ENCODE measurements at places on chromosomes 6 and 20. TPM values are rescaled to one million over a fixed set of nuclear protein-coding genes. Genes with fewer than 3 reads are reported as not detected.

DNA sequence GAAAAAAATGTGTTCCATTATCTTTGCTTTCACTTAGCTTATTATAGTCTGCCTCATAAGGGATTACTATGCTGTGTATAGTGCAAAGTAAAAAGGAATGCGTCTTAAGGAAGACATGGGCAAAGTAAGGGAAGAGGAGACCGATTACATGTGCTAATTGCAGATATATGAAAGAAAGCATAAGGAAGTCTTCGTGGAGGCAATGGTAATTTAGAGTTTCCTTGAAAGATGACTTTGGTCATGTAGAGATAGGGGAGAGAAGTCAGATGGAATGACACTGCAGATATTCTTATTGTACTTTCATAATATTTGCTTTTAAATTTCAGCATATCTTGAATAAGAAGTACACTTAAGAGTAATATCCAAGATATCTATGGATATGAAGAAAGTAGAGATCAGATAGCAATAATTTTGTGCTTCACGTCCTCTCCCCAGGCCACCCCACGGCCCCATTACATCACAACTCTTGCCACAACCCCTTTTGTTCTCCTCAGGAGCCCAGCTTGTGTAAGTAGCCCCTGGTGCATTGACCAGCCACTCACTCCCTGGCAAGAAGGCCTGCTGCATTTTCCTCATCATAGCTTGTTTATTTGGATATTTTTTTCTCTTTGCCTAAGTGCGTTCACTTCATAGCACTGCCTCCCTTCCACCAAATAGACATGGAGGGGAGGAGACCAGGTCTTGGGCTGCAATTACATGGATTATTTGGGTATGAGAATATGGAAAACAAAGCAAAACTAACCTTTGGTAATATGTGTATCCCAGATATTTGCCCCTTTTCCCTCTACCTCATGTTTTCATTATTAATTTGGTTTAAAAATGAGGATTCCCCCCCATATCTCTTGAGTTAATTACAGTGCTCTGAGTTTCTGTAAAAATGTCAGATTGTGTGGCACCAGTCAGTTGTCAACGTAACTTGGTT lies 30.7 kb upstream of the COL10A1 start:
- H3K27ac ChIP-seq, result no peak overlapping the region
- peaks cover 4% of the 10 kb centered on the region for H3K4me1 ChIP-seq
- no peaks in the 10 kb centered on the region for H3K27me3 ChIP-seq
- H3K4me3 ChIP-seq, result no peak overlapping the region
- no peak for DNase-seq

MCCD1 gene
- total RNA-seq, result not detected

DNA sequence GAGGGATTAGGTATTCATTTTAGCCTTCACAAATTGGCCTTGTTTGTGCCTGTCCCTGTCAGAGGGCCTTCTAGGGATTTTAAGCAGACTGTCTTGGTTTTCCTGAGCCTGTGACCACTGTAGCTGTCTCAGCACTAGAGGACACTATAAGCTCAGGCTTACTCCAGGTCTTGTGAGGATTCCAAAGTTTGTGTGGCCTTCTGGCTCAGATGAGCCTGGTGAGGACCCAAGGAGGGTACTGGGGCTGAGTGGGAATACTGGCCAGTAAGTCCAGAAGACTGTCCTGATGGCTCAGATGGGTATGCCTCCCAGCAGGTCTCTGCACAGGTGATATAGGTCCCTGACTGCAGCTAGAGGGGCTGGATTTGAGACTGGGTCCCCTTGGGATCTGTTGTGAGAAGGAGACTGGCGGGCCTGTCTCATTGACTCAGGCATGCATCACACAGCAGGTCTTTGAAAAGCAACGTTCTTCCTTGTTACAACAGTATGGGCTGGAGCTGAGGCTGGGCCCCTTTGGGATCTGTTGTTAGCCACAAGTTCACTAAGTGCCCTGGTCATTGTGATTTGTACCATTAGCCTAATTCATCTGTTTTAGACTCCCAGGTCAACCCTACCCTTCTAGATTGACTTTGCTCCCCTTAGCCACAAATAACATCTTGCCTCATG lies 26.3 kb upstream of the TFB1M start:
- no peak overlapping the region for H3K4me3 ChIP-seq
- DNase-seq, result no peak
- H3K36me3 ChIP-seq, result no peaks in the 10 kb centered on the region

- peaks cover 18% of the 10 kb centered on the region for H3K4me1 ChIP-seq
- H3K27me3 ChIP-seq, result no peaks in the 10 kb centered on the region
- H3K27ac ChIP-seq, result peak overlapping the region; percentile 71
- no peak overlapping the region for H3K4me3 ChIP-seq
These were observed 214.1 kb upstream of the RREB1 start for GRCh38 chr6:6893701-6894100.

DNA sequence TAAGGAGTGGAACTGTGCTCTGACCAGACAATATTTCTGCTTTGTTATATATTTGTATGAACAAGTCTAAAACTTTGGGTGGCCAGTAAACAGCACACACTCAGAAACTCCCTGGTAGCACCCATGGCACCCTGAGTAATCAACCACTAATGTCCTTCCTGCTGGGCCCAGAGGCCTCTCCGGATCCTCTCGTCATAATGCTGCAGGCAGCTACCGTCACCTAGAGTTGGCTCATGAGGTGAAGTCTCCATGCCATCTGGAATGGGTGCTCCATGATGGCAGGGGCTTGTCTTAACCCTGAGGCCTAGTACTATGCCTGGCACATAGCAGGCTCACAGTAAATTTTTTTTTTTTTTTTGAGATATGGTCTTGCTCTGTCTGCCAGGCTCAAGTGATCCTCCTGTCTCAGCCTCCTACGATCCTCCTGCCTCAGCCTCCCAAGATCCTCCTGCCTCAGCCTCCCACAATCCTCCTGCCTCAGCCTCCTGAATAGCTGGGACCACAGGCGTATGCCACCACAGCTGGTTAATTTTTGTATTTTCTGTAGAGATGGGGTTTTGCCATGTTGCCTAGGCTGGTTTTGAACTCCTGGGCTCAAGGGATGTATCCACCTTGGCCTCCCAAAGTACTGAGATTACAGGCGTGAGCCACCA lies 3.0 kb upstream of the SDCBP2 start:
- H3K36me3 ChIP-seq, result no peaks in the 10 kb centered on the region
- DNase-seq, result no peak
- no peak overlapping the region for H3K4me3 ChIP-seq
- H3K27me3 ChIP-seq, result no peaks in the 10 kb centered on the region

OOEP gene
- total RNA-seq, result not detected

- DNase-seq, result no peak
- H3K27ac ChIP-seq, result no peak overlapping the region
- H3K4me3 ChIP-seq, result no peak overlapping the region
- no peaks in the 10 kb centered on the region for H3K36me3 ChIP-seq
- H3K4me1 ChIP-seq, result no peaks in the 10 kb centered on the region
- H3K27me3 ChIP-seq, result no peaks in the 10 kb centered on the region
These were observed 109.4 kb upstream of the NEDD9 start for GRCh38 chr6:11341867-11342266.

SLC22A2 gene
- total RNA-seq, result 0.02 TPM

GRCh38 chr20:45427236-45428149 lies 11.6 kb downstream of the PIGT start:
- H3K36me3 ChIP-seq, result peaks cover 26% of the 10 kb centered on the region
- H3K4me3 ChIP-seq, result no peak overlapping the region
- 0 out of 2 replicates have a peak, but pooled peaks cover 2% of the 10 kb centered on the region for H3K4me1 ChIP-seq
- no peak overlapping the region for H3K27ac ChIP-seq
- no peaks in the 10 kb centered on the region for H3K27me3 ChIP-seq
- DNase-seq, result no peak

DNA sequence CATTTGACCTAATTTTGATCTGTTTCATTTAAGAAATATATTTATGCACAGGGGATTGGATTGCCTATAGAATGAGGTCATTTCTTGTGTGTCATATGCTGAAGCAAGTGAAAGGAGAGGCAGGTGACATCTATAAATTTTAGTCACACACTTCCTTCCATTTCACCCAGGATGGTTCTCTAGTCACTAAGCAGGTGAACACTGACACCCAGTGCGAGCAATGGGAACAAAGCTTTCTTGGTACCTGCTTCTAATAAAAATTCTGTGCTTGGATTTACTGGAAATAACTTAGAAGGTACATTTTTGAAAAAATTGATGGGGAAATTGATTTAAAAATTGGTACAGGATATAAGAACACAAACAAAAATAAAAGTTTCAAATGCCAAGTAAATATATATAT lies 66.9 kb upstream of the MC3R start:
- no peak overlapping the region for H3K4me3 ChIP-seq
- no peaks in the 10 kb centered on the region for H3K36me3 ChIP-seq
- H3K27ac ChIP-seq, result no peak overlapping the region
- no peak for DNase-seq
- H3K27me3 ChIP-seq, result peaks cover 13% of the 10 kb centered on the region
- H3K4me1 ChIP-seq, result no peaks in the 10 kb centered on the region

DOK5 gene
- not detected for total RNA-seq

DNA sequence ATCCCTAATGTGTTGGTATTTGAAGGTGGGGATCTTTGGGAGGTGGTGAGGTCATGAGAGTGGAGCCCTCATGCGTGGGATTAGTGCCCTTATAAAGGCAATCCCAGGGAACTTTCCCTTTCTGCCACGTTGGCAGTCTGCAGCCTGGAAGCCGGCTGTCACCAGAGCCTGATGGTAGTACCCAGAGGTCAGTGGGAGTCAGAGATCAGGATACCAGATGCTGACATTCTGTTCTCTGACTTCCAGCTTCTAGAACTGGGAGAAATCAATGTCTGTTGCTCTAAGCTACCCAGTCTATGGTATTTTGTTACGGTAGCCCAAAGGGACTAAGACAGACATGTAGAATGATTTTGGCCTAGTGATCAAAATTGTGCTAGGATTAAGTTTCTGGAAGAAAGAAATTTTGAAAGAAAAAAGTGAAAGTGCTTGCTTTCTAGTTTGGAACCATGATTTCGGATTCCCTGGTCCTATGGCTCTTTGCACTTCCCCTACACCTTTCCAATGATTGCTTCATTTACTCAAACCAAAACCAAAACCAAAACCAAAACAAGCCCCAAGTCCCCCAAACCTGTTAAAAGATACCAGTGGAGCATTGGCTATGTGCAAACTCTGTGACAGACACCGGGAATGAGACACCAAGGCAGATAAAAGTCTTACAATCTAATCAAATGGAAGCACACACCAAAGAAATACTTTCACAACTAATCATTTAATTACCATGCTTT lies 173.7 kb upstream of the ZNF217 start:
- no peaks in the 10 kb centered on the region for H3K27me3 ChIP-seq
- peaks cover 13% of the 10 kb centered on the region for H3K4me1 ChIP-seq
- no peak overlapping the region for H3K27ac ChIP-seq

All from SJCRH30 (cell line).